Stimulated activated CD8-positive, alpha-beta memory T cell treated with anti-CD3 and anti-CD28 coated beads, Interleukin-2, amount 100 ng/mL, for 1 hour (primary cell): ENCODE measurements at places on chromosomes 12 and 14.

DNA sequence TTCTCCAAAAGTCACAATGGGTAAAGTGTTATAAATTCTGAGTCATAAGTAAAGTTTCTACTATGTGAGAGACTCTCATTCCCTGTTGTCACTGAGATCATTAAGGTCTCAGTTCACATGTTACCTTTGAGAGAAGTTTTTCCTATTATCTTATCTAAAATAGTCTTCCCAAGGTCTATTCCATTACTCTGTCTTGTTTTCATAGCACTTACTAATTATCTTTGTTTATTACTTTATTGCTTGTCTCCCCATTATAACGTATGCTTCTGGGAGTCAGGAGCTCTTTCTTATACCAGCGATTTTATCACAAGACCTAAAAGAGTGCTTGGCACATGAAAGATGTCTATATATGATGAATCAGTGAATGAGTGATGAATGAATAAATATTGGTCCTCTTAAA is 1001.9 kb downstream of the DIO2 start:
- DNase-seq, result no peak

- DNase-seq, result no peak
Measured at GRCh38 chr12:89344862-89345202, 7.5 kb downstream of the DUSP6 start.

- DNase-seq, result no peak
Measured at GRCh38 chr14:56657604-56658003, 78.0 kb downstream of the TMEM260 start.

GRCh38 chr14:72745991-72746980 is 147.6 kb downstream of the DPF3 start:
- DNase-seq, result no peak
